ENCODE measurements at places on chromosomes 3 and 15. TPM values are rescaled to one million over a fixed set of nuclear protein-coding genes. Genes with fewer than 3 reads are reported as not detected.

GRCh38 chr15:63638839-63639238, 41.7 kb downstream of the FBXL22 start:
- no peak for DNase-seq

DNA sequence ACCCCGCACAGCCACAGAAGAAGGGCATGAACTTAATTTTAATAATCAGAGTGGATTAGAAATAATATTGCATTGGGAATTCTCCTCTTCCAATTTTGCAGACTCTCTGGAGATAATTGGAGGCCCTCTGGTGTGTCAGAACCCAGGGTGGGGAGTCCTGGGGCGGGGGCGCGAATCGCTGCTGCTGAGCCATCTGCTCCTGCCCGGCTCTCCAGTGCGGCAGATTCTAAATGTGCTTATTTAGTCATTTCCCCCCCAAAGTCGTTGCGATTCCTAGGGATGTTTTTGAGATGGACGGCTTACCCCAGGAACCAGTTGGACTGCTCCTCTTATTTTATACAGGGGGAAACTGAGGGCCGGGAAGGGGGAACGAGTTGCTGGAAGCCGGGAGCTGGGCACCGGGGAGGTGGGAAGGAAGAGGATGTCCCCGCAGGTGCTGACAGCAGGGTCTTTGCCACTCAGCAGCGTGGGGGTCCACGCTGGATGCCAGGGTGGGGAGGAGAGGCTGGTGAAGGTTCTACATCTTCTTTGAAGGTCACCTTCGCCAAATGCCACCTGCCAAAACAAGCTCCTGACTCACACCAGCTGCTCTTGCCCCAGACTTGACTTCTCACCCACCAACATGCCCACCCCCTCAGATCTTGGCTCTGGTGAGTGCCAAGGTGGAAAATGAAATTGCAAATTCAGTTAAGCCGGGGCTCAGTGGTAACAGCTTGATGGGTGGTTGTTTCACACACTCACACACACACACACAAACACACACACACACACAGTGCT, 91.3 kb upstream of the PRR23E start:
- no peak for DNase-seq

GRCh38 chr3:43391621-43392020, 105.3 kb downstream of the SNRK start:
- no peak for DNase-seq

DNA sequence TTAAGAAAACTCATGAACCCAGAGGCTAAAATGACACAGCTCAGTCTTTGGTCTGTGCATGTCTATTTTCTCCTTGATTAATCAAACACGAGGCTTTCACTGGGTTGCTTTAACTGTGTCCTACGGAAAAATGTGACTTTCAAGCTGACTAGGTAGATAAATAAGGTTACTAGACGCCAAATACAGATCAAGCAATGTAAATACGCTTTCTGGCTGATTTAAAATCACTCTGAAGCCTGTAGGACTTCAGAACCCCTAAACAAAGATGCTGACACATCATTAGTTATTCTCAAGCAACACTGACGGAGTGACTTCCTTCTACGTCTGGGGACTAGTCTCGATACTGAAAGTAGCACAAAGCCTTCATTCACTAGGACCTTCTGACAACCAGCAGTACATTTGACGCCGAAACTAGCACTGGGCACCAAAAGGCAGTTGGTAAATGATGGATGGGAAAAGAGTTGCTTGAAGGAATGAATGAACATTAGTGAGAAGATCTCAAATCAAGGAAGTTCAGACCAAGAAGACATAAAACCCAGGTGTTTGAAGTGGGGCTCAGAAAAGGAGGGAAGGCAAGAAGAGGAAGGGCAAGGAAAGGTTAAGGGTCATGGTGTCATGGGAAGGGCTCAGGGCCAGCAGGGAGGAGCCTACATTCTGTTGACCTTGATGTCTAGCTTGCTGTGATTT, 67.1 kb upstream of the CDV3 start:
- DNase-seq, result no peak

GRCh38 chr15:93037820-93038705, 50.9 kb downstream of the RGMA start:
- no peak for DNase-seq

Gene SCN10A
- polyA plus RNA-seq, result not detected

Gene VPS8
- 35.6 TPM for polyA plus RNA-seq

All from left renal pelvis (tissue), 4 donors.